ENCODE measurements at places on chromosomes 3 and 15.
A peak's percentile ranks its signal among the peaks of the same experiment; 100 is the strongest.

DNA sequence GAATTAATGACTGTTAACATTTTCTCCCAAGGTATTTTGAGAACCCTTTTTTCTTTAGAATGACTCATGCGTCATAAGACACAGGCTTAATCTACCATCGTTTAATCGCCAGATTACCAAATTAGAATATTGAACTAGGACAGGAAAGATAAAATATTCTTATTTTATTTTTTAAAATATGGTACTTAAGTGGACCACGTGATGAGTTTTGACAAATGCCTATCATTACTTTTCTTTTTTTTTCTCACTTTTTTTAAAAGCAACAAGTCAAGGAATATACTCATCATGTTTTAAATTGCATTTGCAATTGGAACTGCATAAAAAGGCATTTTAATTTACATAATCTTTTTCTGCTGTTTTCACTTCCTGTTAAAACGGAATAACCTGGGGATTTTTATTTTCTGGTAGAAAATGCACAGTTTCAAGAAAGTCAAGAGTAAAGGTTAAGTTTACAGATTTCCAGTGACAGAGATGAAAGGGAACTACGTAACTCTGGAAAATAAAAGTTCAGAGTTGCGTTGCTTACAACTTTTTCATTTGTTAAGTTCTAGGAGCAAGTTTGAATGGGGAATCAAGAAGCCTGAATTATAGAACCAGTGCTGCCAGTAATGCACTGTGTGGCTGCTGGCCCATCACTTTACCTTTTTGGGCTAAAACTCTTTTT is 23.6 kb downstream of the SIAH2 start:
- no peak for DNase-seq

GRCh38 chr3:24507776-24508422 is 13.2 kb upstream of the THRB start:
- DNase-seq, result no peak

GRCh38 chr15:55552451-55552850 is 35.7 kb downstream of the PYGO1 start:
- no peak for DNase-seq

GRCh38 chr3:16477056-16477455 is 36.4 kb downstream of the RFTN1 start:
- no peak for DNase-seq

DNA sequence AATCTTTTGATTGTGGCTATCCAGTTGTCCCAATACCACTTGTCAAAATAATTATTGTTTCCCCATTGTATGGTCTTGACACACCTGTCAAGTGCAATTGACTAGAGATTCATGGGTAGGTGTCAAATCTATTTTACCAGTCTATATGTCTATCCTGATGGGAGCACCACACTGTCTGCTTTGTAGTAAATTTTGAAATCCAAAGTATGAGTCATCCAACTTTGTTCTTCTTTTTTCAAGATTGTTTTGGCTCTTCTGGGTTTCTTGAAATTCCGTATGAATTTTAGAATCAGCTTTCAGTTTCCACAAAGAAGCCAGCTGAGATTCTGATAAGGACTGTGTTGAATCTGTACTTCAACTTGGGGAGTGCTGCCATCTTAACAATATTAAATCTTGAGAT is 71.9 kb downstream of the CSNK1G1 start:
- DNase-seq, result no peak

DNA sequence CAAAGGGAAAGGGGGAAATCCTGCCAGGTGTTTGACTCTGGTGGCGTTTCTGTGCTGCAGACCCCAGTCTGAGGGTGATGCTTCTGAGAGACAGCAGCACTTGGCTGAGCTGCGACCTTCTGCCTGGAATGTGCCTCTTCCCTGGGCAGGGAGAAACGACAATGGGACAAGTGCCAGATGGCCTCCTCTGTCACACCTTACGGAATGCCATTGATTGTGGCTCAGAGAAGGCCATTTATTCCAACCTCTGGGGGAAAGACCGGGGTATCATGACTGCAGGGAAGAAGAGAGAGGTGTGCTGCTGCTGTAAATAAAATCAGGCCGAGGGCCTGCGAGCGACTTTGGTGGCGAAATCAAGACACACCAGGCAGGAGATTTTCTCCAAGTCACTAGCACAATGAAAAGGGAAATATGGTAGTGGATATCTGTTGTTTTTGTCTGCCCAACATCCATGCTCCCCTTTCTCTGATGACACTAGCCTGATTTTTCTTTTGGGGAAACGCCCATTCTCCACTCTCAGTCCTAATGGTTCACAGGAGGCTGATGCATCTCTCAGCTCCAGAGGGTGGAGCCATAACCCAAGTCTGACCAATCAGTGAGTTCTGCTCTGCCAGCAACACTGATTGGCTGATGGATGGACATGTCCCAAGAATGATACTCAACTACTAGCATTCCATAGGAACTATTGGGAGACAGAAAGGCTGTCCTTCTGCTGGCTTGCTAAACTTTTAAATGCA is 336.1 kb downstream of the FOXP1 start:
- DNase-seq, result peak; percentile 36

DNA sequence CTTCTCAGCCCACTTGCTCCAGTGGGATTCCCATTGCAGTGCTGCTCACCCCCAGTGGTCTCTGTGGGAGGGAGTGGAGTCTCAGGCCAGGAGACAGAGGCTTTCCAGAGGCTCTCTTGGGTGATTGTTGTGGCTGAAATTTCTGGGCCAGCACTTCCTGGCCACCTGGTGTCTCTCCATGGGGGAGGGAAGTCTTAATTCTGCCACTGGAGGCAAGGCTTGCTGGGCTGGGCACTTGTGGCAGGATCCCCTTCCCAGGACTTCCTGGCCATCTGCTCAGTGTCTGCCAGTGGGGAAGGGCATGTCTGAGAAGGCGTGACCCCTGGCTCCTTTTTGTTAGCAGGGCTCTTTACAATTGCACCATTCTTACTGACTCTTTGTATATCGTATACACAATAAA is 351.8 kb downstream of the GABRB3 start:
- no peak for DNase-seq

DNA sequence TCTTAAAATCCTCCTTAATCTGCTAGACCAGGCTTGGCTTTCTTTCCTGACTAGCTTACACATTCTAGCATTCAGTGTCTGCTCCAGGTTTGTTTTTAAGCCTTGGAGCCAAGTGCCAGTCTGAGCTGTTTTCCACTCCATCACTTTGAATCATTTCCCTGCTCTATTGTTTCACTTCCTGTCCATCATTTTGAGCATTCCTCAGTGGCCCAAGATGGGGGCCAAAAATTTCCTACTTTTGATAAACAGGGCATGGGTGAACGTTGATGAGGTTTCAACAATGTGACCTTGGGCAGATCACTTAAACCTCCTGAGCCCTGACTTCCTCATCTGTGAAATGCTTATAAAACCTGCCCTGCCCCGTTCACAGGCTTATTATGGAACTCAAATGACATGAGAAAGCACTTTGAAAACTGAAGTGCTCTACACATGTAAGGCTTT is 4.4 kb downstream of the CYP19A1 start:
- DNase-seq, result peak; percentile 80

- peak; percentile 53 for DNase-seq
Observed at GRCh38 chr3:53236112-53236841, 19.5 kb downstream of the TKT start.

DNA sequence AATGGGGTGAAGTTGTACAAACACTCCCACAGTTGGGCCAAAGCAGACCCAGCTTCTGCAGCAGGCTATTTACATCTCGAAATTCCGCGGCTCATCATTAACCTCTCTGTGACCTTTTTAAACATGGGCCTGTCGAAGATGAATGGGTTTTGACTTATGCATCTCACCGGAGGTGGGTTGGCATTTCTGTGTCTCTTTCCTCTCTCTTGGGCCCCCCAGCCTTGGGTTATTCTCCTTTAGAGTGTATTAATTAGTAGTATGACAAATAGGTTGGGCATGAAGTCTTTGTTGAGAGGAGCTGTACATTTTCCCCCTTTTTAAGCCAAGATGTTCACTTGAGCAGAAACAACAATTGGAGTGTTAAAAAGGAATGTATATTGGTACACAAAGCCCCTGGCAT is 9.8 kb downstream of the SMAD6 start:
- no peak for DNase-seq

GRCh38 chr15:98567951-98568350 is 80.4 kb upstream of the IGF1R start:
- no peak for DNase-seq

DNA sequence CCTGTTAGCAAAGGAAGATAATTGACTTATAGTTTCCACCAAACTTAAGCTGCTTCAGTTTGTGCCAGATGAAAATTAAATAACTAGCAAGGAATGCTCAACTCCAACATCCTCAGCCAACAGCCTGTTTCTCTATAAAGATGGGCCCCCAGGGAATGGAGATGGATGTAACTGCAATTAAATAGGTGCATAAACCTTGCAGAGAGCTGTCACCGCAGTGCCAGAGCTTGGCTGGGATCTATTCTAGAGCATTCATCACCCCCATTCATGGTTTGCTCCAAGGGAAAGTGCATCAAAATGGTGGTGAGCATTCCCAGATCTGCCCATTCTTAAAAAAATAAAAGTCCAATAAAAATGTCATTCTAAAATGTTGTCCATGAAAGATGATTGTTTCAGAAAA is 19.7 kb upstream of the RORA start:
- DNase-seq, result no peak

- no peak for DNase-seq
Observed at GRCh38 chr3:16402451-16402850, 111.0 kb downstream of the RFTN1 start.

GRCh38 chr3:128273109-128273840 is 120.0 kb downstream of the EEFSEC start:
- no peak for DNase-seq
